Uterus (tissue), 4 donors: ENCODE measurements at places on chromosomes 2 and 18. TPM values are rescaled to one million over a fixed set of nuclear protein-coding genes. Genes with fewer than 3 reads are reported as not detected.
A peak's percentile ranks its signal among the peaks of the same experiment; 100 is the strongest.

DNA sequence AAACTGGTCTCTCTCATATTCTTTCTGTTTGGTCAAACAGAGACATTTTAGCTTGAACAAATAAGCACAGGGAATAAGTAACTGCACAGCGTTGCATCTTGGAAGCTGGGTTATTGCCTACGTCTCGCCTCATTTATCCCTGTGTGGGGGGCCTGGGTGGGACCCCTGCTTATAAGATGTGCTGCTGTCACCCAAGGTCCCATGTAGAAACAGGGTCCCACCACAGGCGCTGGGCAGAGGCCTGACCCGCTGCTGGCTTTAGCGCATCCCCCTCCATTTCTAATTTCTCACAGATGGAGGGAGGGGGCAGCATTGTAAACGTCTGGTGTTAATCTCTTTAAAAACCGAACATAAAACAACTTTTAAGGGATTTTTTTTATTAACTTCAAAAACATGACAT, 207.8 kb downstream of the HDAC4 start:
- H3K36me3 ChIP-seq, result no peaks in the 10 kb centered on the region
- no peaks in the 10 kb centered on the region for H3K27me3 ChIP-seq
- no peak for DNase-seq
- H3K27ac ChIP-seq, result no peak overlapping the region
- no peaks in the 10 kb centered on the region for H3K4me1 ChIP-seq

Gene SCTR
- total RNA-seq, result not detected

GRCh38 chr18:64402636-64403035, 253.7 kb upstream of the LINC00305 start:
- no peak overlapping the region for H3K4me3 ChIP-seq
- no peaks in the 10 kb centered on the region for H3K27me3 ChIP-seq
- DNase-seq, result no peak
- no peak overlapping the region for H3K27ac ChIP-seq
- no peaks in the 10 kb centered on the region for H3K4me1 ChIP-seq

Gene IL1A
- not detected for total RNA-seq

GRCh38 chr18:23828426-23828825, 139.2 kb downstream of the LAMA3 start:
- H3K27ac ChIP-seq, result peak overlapping the region; percentile 40
- peaks cover 10% of the 10 kb centered on the region for H3K4me1 ChIP-seq
- no peaks in the 10 kb centered on the region for H3K36me3 ChIP-seq

- no peaks in the 10 kb centered on the region for H3K27me3 ChIP-seq
- H3K4me3 ChIP-seq, result no peak overlapping the region
- H3K36me3 ChIP-seq, result no peaks in the 10 kb centered on the region
- no peaks in the 10 kb centered on the region for H3K4me1 ChIP-seq
- no peak for DNase-seq
- no peak overlapping the region for H3K27ac ChIP-seq
Measured at GRCh38 chr2:220191031-220191430, 563.6 kb downstream of the SLC4A3 start.

- no peak overlapping the region for H3K4me3 ChIP-seq
- no peaks in the 10 kb centered on the region for H3K4me1 ChIP-seq
- no peaks in the 10 kb centered on the region for H3K36me3 ChIP-seq
- no peak overlapping the region for H3K27ac ChIP-seq
Measured at GRCh38 chr2:235005603-235006259, 53.9 kb downstream of the SH3BP4 start.

DNA sequence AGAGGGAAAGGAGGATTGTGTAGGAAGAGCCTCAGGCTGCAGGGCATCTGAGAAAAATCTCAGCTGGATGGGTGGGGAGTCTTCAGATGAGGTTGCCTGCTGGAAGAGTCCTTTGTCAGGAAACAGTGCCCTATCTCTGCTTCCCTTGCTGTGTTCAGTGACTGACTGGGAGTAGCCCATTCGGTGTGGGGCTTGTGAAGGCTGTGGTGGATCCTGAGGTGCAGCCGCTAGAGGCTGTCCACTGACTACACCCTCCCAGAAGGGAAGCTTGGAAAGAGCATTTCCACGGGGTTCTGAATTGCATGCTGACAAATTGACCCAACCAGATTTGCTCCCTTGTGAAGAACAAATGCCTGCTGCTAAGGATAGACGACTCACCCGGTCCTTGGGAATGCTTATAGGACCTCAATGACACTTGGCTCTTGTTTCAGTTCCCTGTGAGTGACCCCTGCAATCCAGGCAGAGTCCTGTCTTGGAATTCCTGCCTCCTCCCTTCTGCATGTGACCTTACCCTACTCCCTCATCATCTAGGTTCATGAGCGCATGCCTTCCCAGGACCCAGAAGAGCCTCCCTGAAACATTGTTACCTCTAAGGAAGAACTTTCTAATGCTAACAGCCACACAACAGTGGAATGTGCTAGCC, 109.7 kb upstream of the FAM136A start:
- H3K27ac ChIP-seq, result no peak overlapping the region
- no peak overlapping the region for H3K4me3 ChIP-seq
- no peaks in the 10 kb centered on the region for H3K36me3 ChIP-seq
- no peak for DNase-seq
- no peaks in the 10 kb centered on the region for H3K4me1 ChIP-seq

DNA sequence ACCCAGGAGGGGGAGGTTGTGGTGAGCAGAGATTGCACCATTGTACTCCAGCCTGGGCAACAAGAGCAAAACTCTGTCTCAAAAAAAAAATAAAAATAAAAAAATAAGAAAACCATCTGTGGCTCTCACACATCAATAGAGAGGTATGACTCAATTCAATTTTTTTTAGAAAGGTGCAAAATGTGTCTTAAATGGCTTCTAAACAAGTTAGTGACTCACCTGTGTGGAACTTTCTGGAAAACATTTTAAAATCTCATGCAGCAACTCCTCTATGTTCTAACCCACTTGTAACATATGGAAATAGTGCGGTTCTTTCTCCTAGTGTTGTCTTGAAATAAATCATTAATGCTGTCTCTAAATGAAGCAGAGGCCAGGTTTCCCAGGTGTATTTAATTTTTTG, 10.7 kb upstream of the SULT1C4 start:
- H3K27ac ChIP-seq, result no peak overlapping the region
- no peaks in the 10 kb centered on the region for H3K27me3 ChIP-seq
- H3K4me3 ChIP-seq, result no peak overlapping the region
- H3K4me1 ChIP-seq, result no peaks in the 10 kb centered on the region
- no peaks in the 10 kb centered on the region for H3K36me3 ChIP-seq

Gene WDR35
- 45.0 TPM for total RNA-seq

GRCh38 chr2:86783615-86784339, 6.9 kb downstream of the CD8A start:
- no peaks in the 10 kb centered on the region for H3K4me1 ChIP-seq
- H3K27ac ChIP-seq, result no peak overlapping the region
- no peaks in the 10 kb centered on the region for H3K36me3 ChIP-seq

- H3K27ac ChIP-seq, result no peak overlapping the region
- H3K27me3 ChIP-seq, result no peaks in the 10 kb centered on the region
- no peak overlapping the region for H3K4me3 ChIP-seq
- no peaks in the 10 kb centered on the region for H3K4me1 ChIP-seq
- DNase-seq, result no peak
- no peaks in the 10 kb centered on the region for H3K36me3 ChIP-seq
Measured at GRCh38 chr2:226540204-226540994, 259.2 kb downstream of the IRS1 start.

DNA sequence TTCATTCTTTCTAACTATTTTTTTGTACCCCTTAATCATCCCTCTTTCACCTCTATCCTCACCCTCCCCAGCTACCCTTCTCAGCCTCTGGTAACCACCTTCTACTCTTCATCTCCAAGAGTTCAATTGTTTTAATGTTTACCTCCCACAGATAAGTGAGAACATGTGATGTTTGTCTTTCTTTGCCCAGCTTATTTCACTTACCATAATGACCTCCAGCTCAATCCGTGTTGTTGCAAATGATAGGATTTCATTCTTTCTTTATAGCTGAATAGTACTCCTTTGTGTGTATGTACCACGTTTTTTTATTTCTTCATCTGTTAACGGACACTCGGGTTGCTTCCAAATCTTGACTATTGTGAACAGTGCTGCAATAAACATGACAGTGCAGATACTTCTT, 22.1 kb upstream of the TMEM37 start:
- H3K4me3 ChIP-seq, result no peak overlapping the region
- no peaks in the 10 kb centered on the region for H3K4me1 ChIP-seq
- no peak overlapping the region for H3K27ac ChIP-seq
- no peak for DNase-seq
- H3K36me3 ChIP-seq, result no peaks in the 10 kb centered on the region

GRCh38 chr2:216740557-216741222, 45.3 kb upstream of the IGFBP5 start:
- H3K27me3 ChIP-seq, result no peaks in the 10 kb centered on the region
- no peak overlapping the region for H3K4me3 ChIP-seq
- DNase-seq, result no peak

Gene EMILIN1
- total RNA-seq, result 237 TPM

- H3K36me3 ChIP-seq, result no peaks in the 10 kb centered on the region
- H3K27me3 ChIP-seq, result no peaks in the 10 kb centered on the region
- no peak overlapping the region for H3K27ac ChIP-seq
Measured at GRCh38 chr2:13711154-13711553, 921.4 kb upstream of the LRATD1 start.

Gene PROKR1
- total RNA-seq, result not detected

DNA sequence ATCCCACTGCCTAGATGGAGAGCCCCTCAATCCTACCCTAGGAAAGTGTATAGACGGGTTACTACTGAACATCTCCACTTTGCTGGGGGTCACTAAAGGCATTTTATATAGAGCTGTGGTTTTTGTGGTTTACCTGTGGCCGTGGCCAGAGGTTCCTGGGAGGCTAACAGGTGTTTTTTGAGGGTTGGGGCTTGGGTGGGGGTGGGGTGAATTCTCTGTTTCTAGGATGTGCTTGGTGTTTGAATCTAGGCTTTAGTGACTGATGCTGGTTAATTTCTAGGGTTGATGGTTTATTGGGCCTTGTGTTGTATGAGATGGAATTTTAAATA, 7.7 kb downstream of the HOXD8 start:
- peak overlapping the region; percentile 99 for H3K27ac ChIP-seq
- no peak for DNase-seq
- peaks cover 3% of the 10 kb centered on the region for H3K4me1 ChIP-seq
- H3K4me3 ChIP-seq, result peak overlapping the region; percentile 72

DNA sequence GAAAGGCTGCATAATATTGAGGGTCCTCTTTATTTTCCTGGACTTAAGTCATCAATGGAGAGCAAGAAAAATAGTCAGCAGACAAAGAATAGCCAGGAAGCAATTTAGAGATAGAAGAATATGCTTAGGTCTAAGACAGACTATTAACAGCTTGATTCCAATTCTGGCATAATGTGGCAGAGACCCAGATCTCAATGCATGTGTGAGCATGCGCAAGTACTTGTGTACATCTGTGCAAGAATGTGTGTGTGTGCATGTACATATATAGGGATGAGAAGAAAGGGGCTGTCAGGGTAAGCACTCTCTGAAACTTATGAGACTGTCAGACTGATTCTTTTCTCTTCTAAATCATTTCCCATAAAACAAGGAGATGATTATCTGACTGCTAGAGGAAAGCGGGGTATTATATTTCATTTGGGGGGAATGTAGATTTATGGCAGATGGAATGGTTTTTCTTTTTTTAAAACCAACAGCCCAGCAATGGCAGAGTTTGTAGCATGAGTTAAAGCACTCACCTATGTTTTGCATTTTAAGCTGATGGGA, 381.3 kb upstream of the SPRED2 start:
- H3K27ac ChIP-seq, result no peak overlapping the region
- H3K36me3 ChIP-seq, result no peaks in the 10 kb centered on the region
- no peak overlapping the region for H3K4me3 ChIP-seq
- H3K4me1 ChIP-seq, result no peaks in the 10 kb centered on the region
- no peaks in the 10 kb centered on the region for H3K27me3 ChIP-seq
- DNase-seq, result no peak

- no peaks in the 10 kb centered on the region for H3K27me3 ChIP-seq
- no peaks in the 10 kb centered on the region for H3K4me1 ChIP-seq
- H3K27ac ChIP-seq, result no peak overlapping the region
Measured at GRCh38 chr18:54116541-54117257, 107.8 kb downstream of the MBD2 start.
